GM12878 (cell line): ENCODE measurements at places on chromosomes 5 and 9.

- H3K4me1 ChIP-seq = no peaks in the 10 kb centered on the region
- H3K36me3 ChIP-seq = no peaks in the 10 kb centered on the region
- no peak overlapping the region for H3K4me3 ChIP-seq
Measured at GRCh38 chr5:74082512-74083055, 456.6 kb downstream of the ARHGEF28 start.

DNA sequence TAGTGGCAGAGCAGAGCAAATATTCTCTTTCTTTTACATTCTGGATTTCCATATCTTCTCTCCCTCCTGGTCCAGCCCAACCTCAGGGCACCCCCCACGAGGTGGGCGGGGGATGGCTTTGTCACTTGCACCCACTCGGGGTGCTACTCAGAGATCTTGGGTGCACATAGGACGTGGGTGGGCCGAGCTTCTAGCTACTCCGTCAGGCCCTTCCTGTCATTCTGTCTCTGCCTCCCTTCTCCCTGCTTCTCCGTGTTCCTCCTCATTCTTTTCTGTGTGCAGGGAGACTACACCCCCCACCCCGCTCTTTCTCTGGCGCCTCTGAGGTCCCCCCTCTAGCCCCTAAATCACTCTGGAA, 19.5 kb downstream of the PCDHGC5 start:
- H3K4me1 ChIP-seq = peaks cover 76% of the 10 kb centered on the region
- H3K4me3 ChIP-seq = peak overlapping the region; percentile 65
- no peak for DNase-seq
- H3K36me3 ChIP-seq = peaks cover 4% of the 10 kb centered on the region; the same call in 1 of the 2 replicates

- H3K27me3 ChIP-seq = no peaks in the 10 kb centered on the region
- peak overlapping the region; percentile 89 for H3K27ac ChIP-seq
- DNase-seq = no peak
- peak overlapping the region; percentile 99 for H3K4me3 ChIP-seq
Measured at GRCh38 chr5:134175921-134176510, 734 bp downstream of the SKP1 start.

- H3K4me3 ChIP-seq = no peak overlapping the region
- H3K4me1 ChIP-seq = peaks cover 6% of the 10 kb centered on the region; the same call in 1 of the 2 replicates
- H3K36me3 ChIP-seq = no peaks in the 10 kb centered on the region
Measured at GRCh38 chr5:39194466-39195136, 24.8 kb downstream of the FYB1 start.

DNA sequence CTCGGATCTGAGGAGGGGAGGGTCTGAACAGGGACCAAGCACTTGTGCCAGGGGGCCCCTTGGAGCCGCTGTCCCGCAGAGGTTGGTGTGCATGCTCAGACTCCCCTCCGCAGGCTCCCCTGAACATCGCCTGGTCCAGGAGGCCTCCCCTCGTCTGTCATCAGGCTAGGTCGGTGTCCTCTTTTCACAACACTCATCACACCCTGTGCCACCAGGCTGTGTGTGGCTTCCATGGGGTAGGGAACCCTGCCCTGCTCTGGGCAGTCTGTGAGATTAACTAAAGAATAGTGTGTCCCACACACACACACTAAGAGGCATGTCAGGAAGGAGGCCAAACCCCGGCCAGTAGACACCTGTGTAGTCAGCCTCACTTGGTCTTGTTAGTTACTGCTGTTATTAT, 119.3 kb downstream of the C5orf15 start:
- peaks cover 11% of the 10 kb centered on the region for H3K4me1 ChIP-seq
- H3K36me3 ChIP-seq = no peaks in the 10 kb centered on the region
- no peak overlapping the region for H3K4me3 ChIP-seq
- no peaks in the 10 kb centered on the region for H3K27me3 ChIP-seq
- no peak overlapping the region for H3K27ac ChIP-seq
- no peak for DNase-seq

DNA sequence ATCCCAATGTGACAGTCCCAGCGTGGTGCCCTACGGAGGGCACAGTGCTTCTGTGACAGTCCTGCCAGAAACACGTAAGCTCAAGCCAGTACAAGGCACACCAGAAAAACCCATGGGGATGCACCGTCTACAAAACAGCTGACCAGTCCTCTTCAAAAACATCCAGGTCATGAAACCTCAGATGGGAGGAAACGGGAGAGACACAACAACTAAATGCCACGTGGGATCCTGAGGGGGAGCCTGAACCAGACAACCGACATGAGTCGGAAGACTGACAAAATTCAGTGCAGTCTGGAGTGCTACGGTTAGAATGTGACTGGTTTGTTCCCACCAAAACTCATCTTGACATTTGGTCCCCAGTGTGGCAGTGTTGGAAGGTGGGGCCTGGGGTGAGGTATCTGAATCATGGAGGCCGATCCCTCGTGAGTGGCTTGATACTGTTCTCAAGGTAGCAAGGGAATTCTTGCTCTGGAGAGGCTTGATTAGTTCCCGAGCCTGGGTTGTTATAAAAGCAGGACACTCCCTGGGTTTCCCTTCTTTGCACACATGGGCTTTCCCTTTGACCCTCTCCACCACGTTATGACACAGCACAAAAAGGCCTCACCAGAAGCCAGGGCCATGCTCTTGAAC, 55.4 kb downstream of the ADAMTS2 start:
- no peak overlapping the region for H3K4me3 ChIP-seq
- H3K27ac ChIP-seq = no peak overlapping the region
- H3K36me3 ChIP-seq = no peaks in the 10 kb centered on the region
- no peak for DNase-seq

DNA sequence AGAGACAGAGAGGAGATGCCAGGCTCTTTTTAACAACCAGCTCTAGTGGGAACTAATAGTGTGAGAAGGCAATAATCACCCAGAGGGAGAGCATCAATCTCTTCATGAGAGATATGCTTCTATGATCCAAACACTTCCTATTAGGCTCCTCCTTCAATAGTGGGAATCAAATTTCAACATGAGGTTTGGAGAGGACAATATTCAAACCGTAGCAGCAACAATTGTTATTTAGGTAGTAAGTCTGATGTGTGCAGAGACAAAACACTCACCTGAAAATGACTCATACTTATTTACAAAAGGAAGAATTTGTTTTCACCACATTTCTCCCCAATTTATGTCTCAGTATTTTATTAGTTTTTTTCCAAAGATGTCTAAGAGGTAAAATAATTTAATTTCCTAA, 144.3 kb downstream of the ST8SIA4 start:
- no peak overlapping the region for H3K27ac ChIP-seq
- H3K36me3 ChIP-seq = no peaks in the 10 kb centered on the region
- no peak overlapping the region for H3K4me3 ChIP-seq

GRCh38 chr5:96683392-96683791, 21.2 kb downstream of the CAST start:
- no peaks in the 10 kb centered on the region for H3K27me3 ChIP-seq
- H3K27ac ChIP-seq = no peak overlapping the region
- peaks cover 7% of the 10 kb centered on the region for H3K4me1 ChIP-seq
- DNase-seq = no peak
- H3K4me3 ChIP-seq = no peak overlapping the region
- no peaks in the 10 kb centered on the region for H3K36me3 ChIP-seq

DNA sequence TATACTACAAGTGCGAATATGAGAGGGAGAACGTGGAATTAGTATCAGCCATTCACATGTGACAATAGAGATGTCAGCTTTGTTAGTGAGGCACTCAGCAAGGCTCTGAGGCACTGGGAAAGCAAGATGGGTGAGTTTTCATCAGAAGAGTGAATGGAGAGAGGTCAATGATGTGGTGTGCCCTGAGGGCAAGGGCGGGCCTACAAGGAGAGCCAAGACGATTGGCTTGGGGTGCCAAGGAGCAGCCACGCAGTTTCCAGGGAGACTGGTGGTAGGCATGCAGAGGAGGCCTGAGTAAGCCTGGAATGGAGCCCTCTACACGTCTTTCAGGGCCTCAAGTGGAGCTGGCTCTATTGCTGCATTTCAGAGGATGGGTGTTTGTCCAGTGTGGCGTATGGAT, 24.7 kb downstream of the BTF3 start:
- H3K27ac ChIP-seq = no peak overlapping the region
- no peak overlapping the region for H3K4me3 ChIP-seq
- DNase-seq = no peak
- H3K36me3 ChIP-seq = no peaks in the 10 kb centered on the region
- no peaks in the 10 kb centered on the region for H3K27me3 ChIP-seq

DNA sequence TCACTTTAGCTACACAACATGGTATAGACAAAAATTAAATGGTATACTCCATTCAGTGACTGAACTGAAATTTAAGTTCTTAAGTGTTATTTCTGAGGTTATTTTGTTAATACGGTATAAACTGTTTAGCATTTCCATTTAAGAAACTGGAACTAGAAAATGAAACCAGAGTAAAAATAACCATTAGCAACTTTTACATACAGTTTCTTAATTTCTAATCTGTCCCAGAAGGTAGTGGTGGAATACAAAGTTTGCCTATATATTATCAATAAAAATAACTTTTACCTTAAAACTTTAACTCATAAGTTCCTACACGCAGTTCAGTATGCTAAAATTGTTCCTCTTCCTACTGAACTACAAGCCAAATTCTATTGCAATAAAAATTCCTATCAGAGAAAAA, 10.3 kb downstream of the GOLPH3 start:
- peaks cover 45% of the 10 kb centered on the region for H3K4me1 ChIP-seq
- H3K36me3 ChIP-seq = no peaks in the 10 kb centered on the region; the same call in none of the 2 replicates
- peak overlapping the region; percentile 63 for H3K27ac ChIP-seq
- H3K27me3 ChIP-seq = no peaks in the 10 kb centered on the region
- DNase-seq = no peak

- no peaks in the 10 kb centered on the region for H3K27me3 ChIP-seq
- H3K4me3 ChIP-seq = no peak overlapping the region
- no peaks in the 10 kb centered on the region for H3K4me1 ChIP-seq
- H3K36me3 ChIP-seq = no peaks in the 10 kb centered on the region
Measured at GRCh38 chr9:83526901-83527300, 11.3 kb downstream of the FRMD3 start.

DNA sequence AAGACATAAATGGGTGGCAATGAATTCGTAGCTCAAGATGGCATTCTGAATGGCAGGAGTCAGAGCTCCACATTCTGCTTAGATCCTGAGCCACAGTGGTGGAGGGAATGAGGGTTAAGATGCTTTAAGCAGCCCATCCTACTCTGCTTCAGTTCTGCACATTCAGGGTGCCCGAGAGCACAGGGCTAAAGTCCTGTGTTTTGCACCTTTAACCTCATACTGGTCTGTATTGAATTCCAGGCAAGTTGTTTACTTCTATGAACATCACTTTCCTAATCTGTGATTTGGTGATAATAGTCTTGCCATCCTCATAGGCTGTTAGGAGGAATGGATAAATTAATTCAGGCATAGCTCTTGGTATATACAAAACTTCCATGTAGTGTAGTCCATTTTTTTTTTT, 321.6 kb upstream of the CD180 start:
- H3K4me3 ChIP-seq = no peak overlapping the region
- H3K27me3 ChIP-seq = no peaks in the 10 kb centered on the region
- H3K27ac ChIP-seq = no peak overlapping the region

DNA sequence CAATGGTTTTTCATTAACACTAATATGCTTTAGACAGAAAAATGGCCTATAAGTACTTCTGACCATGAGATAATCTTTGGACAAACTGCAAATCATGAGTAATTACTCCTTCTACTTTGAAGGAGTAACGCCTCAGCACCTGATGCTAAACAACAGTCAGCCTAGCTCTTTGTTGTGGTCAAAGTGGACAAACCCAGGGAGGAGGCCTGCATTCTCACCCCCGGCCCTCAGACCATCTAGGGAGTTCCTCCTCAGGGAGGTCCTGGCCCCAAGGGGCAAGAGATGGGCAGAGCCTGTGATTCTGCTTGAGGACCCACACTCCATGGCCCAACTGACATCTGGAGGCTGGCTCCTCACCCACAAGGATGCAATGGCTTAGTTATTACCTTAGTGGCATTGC, 48.2 kb upstream of the ANGPTL2 start:
- H3K4me3 ChIP-seq = no peak overlapping the region
- H3K4me1 ChIP-seq = peaks cover 20% of the 10 kb centered on the region
- peak; percentile 68 for DNase-seq
- H3K27ac ChIP-seq = no peak overlapping the region
- no peaks in the 10 kb centered on the region for H3K36me3 ChIP-seq
- H3K27me3 ChIP-seq = no peaks in the 10 kb centered on the region

DNA sequence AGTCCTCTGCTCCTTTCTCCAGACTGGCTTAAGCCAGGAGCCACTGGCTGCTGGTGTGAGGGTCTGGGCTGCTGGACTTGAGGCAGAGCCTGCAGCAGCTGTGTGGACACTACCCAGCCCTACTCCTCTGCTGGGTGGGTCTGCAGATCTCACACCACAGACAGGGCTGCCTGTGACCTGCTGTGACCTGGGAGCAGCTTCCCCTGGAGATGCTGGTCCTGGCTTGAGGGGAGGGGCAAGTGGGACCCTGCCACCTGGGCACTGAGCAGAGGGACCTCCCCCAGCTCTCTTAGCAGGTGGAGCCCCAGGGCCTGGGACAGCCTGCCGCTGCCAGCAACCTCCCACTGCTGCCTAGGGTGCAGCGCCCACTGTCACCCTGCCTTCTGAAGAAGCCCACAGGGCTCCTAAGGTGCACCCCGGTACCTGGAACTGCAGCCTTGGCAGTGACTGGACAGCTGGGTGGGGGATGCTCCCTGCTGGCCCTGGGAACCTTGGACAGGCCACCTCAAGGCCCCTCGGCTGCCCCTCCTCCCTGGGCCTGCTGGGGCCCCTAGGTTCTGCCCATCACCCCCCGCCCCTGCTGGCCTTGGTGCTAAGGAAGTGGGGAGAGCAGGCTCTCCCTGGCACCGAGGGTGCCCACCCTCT, 9.1 kb downstream of the CACFD1 start:
- H3K27me3 ChIP-seq = no peaks in the 10 kb centered on the region
- no peak overlapping the region for H3K4me3 ChIP-seq
- no peak overlapping the region for H3K27ac ChIP-seq
- H3K4me1 ChIP-seq = no peaks in the 10 kb centered on the region

DNA sequence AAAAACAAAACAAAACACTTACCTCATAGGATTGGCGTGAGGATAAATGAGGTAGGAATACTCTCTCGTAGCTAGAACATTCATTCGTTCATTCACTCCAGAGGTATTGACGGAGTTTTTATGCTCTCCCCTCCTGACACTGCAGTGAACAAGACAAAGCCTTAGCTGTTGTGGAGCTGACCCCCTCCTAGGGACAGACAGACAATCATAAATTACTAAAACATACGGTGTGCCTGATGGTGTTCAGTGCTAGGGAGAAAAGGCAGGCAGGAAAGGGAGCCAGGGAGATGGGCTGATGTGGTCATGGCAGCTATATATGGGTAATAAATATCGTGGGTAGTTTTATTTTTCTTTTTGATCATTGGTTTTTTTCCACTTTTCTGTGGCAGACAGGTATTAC, 5.7 kb upstream of the BRD3 start:
- H3K4me3 ChIP-seq = no peak overlapping the region
- peaks cover 3% of the 10 kb centered on the region; the same call in 1 of the 2 replicates for H3K27me3 ChIP-seq
- H3K27ac ChIP-seq = no peak overlapping the region
- no peaks in the 10 kb centered on the region for H3K4me1 ChIP-seq

GRCh38 chr9:95468791-95469190, 48.0 kb downstream of the PTCH1 start:
- H3K36me3 ChIP-seq = peaks cover 16% of the 10 kb centered on the region
- no peaks in the 10 kb centered on the region for H3K27me3 ChIP-seq
- H3K4me3 ChIP-seq = no peak overlapping the region
- peaks cover 12% of the 10 kb centered on the region for H3K4me1 ChIP-seq

GRCh38 chr5:171736976-171737891, 48.4 kb upstream of the SMIM23 start:
- no peaks in the 10 kb centered on the region for H3K36me3 ChIP-seq
- H3K4me3 ChIP-seq = no peak overlapping the region
- H3K4me1 ChIP-seq = peaks cover 4% of the 10 kb centered on the region; the same call in 1 of the 2 replicates
- H3K27ac ChIP-seq = no peak overlapping the region
- no peaks in the 10 kb centered on the region; the same call in 1 of the 2 replicates for H3K27me3 ChIP-seq
- no peak for DNase-seq
